ENCODE measurements at places on chromosomes 2 and 18.

DNA sequence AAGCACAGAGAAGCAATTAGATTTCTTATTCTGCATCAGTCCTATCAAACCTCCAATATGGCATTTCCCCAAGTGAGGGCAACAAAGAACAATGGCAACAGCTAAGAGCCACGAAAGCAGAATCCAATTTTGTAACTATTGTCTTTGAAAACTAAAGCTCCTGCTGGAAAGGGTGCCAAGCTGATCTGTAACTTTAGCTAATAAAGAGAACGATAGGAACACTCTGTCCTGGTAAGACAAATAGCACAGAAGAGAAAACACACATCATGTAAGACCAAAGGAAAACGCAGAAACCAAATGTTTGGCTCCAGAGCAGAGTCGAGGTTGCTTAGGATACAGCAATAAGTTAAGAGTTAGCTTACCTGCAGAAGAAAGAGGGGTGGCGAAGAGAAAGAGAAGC lies 160.5 kb downstream of the STK39 start:
- no peak for DNase-seq

- no peak for DNase-seq
Observed at GRCh38 chr2:8549273-8549922, 132.5 kb upstream of the ID2 start.

GRCh38 chr18:2979871-2980790 lies 32.8 kb downstream of the LPIN2 start:
- DNase-seq = no peak

DNA sequence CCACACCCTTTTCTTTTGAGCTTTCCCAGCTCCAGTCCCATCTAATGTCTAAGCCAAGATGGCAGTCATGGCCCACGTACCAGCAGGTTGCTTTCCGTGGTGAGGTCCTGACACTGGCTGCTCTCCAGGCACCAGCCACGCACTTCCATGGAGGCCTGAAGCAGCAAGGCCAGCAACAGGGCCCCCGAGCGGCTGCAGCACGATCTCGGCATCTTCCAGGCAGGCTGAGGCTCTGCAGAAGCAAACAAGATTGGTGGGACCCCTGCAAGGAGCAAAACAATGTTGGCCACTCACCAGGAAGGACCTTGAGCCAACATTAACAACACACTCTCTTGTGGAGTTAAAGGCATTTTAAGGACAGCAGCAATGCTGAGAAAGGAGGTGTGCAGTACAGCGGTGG lies 3.8 kb downstream of the POMC start:
- DNase-seq = no peak

All from stimulated activated CD4-positive, alpha-beta T cell treated with anti-CD3 and anti-CD28 coated beads, Interleukin-1b, Interleukin-23, amount 100 ng/mL, for 1 hour (primary cell).